ENCODE measurements at places on chromosomes 4 and X. TPM values are rescaled to one million over a fixed set of nuclear protein-coding genes. Genes with fewer than 3 reads are reported as not detected.
A peak's percentile ranks its signal among the peaks of the same experiment; 100 is the strongest.

DNA sequence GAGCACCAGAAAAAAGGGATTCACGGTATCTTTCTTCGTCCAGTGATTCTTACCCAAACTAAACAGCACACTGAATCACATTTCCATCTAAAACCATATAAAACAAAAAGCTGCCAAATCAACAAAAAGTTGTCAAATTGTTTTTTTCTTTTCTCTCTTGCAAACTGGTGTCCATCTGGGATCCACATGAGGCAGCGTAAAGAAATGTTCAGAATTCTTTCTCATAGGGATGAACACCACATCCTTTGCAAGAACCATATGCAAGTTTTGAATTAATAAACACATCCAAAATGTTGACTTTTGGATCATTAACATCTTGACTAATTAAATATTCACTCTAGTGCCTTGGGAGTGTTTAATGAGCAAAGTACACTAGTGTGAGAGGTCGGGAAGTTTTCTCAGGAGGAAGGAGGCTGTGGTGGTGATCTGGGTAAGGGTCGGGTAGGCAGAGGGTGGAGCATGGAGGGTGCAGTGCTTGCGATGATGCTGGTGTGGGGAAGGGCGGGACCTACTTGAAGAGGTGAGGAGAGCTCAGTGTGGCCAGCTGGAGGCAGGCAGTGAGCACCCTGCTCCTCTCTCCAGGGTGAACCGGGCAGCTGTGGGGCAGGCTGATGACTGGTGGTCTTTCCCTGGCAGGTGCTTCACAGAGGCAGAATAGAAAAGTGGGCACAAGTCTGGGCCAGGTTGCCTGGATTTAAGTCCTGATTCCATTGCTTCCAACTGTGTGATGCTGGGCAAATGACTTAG lies 72.8 kb downstream of the NSUN7 start:
- DNase-seq: no peak

DNA sequence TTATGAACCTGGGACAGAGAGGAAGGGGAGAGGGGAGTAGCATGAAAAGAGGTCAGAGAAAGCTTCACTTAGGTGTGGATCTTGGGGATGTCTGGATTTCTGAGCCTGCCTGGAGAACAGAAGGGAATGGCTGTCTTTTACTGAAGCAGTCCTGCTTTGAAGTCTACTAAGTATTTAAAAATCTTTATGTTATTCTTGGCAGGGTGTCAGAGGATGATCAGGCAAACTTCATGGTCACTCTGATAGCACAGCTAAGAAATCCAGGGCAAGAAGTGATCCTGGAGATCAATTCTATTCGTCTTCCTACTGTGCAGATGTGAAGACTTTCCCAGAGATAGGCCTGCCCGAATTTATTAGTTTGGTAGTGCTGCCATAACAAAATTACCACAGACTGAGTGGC lies 464.4 kb upstream of the BOD1L1 start:
- DNase-seq: no peak

ZCCHC12 gene
- 0.34 TPM for total RNA-seq

GRCh38 chr4:74682567-74683359 lies 111.6 kb downstream of the BTC start:
- peak; percentile 39 for DNase-seq

PIN4 gene
- total RNA-seq: 60.9 TPM

DNA sequence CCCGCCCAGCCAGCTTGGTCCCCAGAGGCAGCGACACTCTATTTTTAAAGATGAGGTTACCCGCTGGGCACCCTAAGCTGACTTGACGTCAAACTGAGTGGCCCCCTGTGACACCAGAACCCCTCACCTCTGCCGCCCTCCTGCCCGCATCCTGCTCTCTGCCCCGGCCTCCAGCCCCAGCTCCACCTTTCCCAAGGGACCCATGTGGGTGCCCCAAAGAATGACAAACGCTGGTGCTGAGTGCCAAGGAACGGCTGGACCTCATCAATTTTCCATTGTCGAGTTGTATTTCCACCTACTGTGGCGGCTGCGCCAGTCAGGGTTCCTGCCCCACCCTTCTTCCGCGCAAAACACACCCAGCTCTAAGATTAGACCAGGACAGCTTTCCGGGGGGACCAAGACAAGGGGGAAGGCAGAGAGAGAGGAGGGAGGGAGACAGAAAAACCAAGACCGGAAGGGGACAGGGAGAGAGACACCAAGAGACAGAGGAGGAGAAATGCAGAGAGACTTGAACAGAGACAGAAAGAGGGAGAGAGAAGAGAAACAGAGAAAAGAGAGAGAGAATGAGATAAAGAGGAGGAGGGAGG lies 2.0 kb downstream of the PRKX start:
- DNase-seq: peak; percentile 47

GRCh38 chrX:28638775-28639174 lies 51.5 kb downstream of the IL1RAPL1 start:
- DNase-seq: no peak

MAGEA4 gene
- not detected for total RNA-seq

GYPA gene
- 0.23 TPM for total RNA-seq

MAGEB2 gene
- 0.20 TPM for total RNA-seq

All from SJCRH30 (cell line).